CD8-positive, alpha-beta memory T cell (primary cell): ENCODE measurements at places on chromosomes 4 and X.

GRCh38 chrX:26050099-26050498 is 88.0 kb upstream of the MAGEB18 start:
- H3K4me3 ChIP-seq, result no peak overlapping the region
- H3K27me3 ChIP-seq, result no peaks in the 10 kb centered on the region
- H3K27ac ChIP-seq, result no peak overlapping the region
- no peak for DNase-seq
- H3K36me3 ChIP-seq, result no peaks in the 10 kb centered on the region

GRCh38 chr4:96009427-96010119 is 169.7 kb downstream of the PDHA2 start:
- H3K27ac ChIP-seq, result no peak overlapping the region
- H3K27me3 ChIP-seq, result no peaks in the 10 kb centered on the region
- DNase-seq, result no peak
- H3K36me3 ChIP-seq, result no peaks in the 10 kb centered on the region

DNA sequence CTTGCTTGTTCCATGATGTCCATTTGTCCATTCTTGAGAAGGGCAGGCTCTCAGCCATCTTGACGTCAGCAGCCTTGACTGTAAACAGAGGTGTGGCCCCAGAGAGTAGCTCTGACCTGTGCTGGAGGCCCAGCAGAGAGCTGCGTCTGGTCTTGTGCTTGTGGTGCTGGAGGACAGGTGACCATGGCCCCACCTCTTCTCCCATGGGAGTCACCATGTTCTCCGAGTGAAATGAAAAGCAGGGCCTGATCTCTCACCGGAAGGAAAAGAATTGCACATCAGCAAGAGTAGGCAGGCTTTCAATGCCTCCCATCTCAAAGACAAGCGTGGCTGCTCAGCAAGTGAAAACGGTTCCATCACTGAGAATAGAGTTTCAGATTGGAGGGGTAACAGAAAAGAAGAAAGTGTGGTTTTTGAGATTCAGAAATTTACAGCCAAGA is 11.5 kb downstream of the PARM1 start:
- DNase-seq, result no peak
- no peak overlapping the region for H3K4me3 ChIP-seq
- H3K27ac ChIP-seq, result no peak overlapping the region
- H3K27me3 ChIP-seq, result no peaks in the 10 kb centered on the region
- H3K36me3 ChIP-seq, result no peaks in the 10 kb centered on the region

DNA sequence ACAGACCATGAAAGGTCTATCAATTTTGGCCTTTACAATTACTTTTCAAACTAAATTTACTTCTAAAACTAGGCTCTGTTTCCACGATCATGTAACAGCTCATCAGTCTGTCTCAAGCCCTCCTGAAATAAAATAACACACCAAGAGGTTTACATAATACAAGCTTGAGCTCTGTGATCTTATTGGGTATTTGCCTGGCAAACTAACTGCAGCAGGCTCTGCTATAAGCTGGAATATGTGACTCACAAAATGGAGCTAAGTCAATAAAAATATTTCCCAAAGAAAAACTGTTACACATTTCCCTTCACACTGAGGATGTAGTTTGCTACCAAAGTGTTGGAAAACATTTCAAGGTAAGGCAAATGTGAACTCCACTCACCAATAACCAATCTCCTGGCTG is 94.7 kb upstream of the GPM6B start:
- H3K36me3 ChIP-seq, result no peaks in the 10 kb centered on the region
- H3K4me3 ChIP-seq, result no peak overlapping the region
- no peaks in the 10 kb centered on the region for H3K27me3 ChIP-seq

- H3K4me3 ChIP-seq, result peak overlapping the region; percentile 62
- H3K27ac ChIP-seq, result peak overlapping the region; percentile 84
- H3K27me3 ChIP-seq, result no peaks in the 10 kb centered on the region
- DNase-seq, result no peak
- no peaks in the 10 kb centered on the region for H3K4me1 ChIP-seq
- no peaks in the 10 kb centered on the region for H3K36me3 ChIP-seq
Measured at GRCh38 chrX:46837558-46838485, 979 bp downstream of the RP2 start.

DNA sequence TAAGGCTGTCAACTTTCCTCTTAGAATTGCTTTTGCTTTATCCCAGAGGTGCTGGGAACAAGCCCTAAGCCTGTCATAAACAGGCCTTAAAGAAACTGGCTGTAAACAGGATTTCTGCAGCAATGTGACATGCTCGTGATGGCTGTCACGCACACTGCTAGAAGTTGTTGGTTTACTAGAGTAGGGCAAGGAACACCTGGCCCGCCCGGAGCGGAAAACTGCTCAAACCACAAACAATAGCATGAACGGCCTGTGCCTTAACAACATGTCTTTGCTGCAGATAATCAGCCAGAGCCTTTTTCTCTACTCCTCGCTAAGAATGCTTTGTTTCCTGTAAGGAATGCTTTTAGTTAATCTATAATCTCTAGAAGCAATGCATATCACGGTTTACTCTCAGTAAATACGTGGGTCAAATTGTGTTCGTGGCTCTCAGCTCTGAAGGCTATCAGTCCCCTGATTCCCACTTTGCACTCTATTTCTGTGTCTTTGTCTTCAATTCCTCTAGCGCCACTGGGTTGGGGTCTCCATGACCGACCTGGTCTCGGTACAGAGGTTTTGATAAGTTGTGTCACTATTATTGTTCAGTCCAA is 318.3 kb downstream of the GLUD2 start:
- no peaks in the 10 kb centered on the region for H3K4me1 ChIP-seq
- no peaks in the 10 kb centered on the region for H3K27me3 ChIP-seq
- H3K27ac ChIP-seq, result no peak overlapping the region
- no peaks in the 10 kb centered on the region for H3K36me3 ChIP-seq

GRCh38 chrX:136210243-136210642 is 41.0 kb downstream of the MAP7D3 start:
- no peak overlapping the region for H3K4me3 ChIP-seq
- H3K36me3 ChIP-seq, result no peaks in the 10 kb centered on the region
- H3K4me1 ChIP-seq, result no peaks in the 10 kb centered on the region
- no peaks in the 10 kb centered on the region for H3K27me3 ChIP-seq

- H3K4me3 ChIP-seq, result no peak overlapping the region
- DNase-seq, result no peak
- no peaks in the 10 kb centered on the region for H3K27me3 ChIP-seq
- no peaks in the 10 kb centered on the region for H3K4me1 ChIP-seq
- H3K36me3 ChIP-seq, result no peaks in the 10 kb centered on the region
Measured at GRCh38 chr4:7150036-7150635, 42.2 kb upstream of the SORCS2 start.

GRCh38 chrX:40201329-40201885 is 103.6 kb upstream of the BCOR start:
- DNase-seq, result peak; percentile 59
- no peak overlapping the region for H3K4me3 ChIP-seq
- no peak overlapping the region for H3K27ac ChIP-seq

DNA sequence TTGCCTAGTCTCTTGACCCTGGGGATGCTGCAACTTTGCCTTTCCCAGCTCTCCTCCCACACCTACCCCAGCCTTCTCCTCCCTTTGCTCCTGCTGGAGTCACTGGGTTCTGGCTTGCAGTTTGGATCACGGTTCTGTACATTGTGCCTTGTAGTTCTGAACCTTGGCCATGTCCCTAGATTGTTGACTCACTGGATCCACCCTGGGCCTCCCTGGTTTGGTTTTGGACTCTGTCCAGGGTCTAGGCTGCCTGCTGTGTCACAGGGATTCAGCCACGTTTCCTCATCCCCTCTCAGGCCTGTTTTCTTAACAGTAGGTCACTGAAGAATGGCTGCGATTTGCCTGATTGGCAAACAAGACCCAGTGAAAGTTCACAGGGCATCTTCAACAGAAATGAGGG is 11.5 kb upstream of the GABRE start:
- H3K4me1 ChIP-seq, result no peaks in the 10 kb centered on the region
- no peak overlapping the region for H3K4me3 ChIP-seq
- no peaks in the 10 kb centered on the region for H3K27me3 ChIP-seq
- no peak for DNase-seq
- H3K36me3 ChIP-seq, result no peaks in the 10 kb centered on the region

GRCh38 chrX:79366556-79366872 is 620 bp downstream of the ITM2A start:
- H3K4me1 ChIP-seq, result peaks cover 7% of the 10 kb centered on the region
- H3K36me3 ChIP-seq, result no peaks in the 10 kb centered on the region
- H3K27me3 ChIP-seq, result no peaks in the 10 kb centered on the region
- no peak for DNase-seq

DNA sequence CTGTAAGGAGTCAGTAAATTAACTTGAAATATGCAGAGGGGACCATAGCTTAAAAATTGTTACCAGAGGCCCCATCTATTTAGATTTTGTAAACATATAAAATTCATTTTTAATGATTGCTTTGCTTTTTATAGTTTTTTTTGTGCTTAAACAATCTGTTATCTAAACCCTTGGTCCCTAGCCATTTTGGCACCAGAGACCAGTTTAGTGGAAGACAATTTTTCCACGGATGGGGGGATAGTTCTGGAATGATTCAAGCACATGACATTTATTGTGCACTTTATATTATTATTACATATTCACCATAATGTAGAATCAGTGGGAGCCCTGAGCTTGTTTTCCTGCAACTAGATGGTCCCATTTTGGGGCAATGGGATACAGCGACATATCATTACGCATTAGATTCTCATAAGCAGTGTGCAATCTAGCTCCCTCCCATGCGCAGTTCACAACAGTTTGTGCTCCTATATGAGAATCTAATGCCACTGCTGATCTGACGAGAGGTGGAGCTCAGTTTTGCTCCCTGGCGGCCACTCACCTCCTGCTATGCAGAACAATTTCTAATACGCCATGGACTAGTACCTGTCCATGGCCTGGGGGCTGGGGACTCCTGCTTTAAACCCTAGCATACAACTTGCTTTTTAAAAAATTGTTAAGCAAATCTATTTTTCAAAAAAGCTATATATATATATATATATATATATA is 5.9 kb downstream of the ZXDA start:
- no peaks in the 10 kb centered on the region for H3K27me3 ChIP-seq
- H3K4me3 ChIP-seq, result no peak overlapping the region
- DNase-seq, result no peak
- no peaks in the 10 kb centered on the region for H3K4me1 ChIP-seq
- H3K36me3 ChIP-seq, result no peaks in the 10 kb centered on the region
- H3K27ac ChIP-seq, result no peak overlapping the region

- H3K36me3 ChIP-seq, result no peaks in the 10 kb centered on the region
- H3K4me1 ChIP-seq, result no peaks in the 10 kb centered on the region
- DNase-seq, result no peak
Measured at GRCh38 chr4:116332508-116332907, 752.9 kb downstream of the TRAM1L1 start.

- no peaks in the 10 kb centered on the region for H3K27me3 ChIP-seq
- H3K27ac ChIP-seq, result no peak overlapping the region
- DNase-seq, result no peak
- no peaks in the 10 kb centered on the region for H3K36me3 ChIP-seq
Measured at GRCh38 chrX:97806238-97806637, 922.5 kb downstream of the RPA4 start.

DNA sequence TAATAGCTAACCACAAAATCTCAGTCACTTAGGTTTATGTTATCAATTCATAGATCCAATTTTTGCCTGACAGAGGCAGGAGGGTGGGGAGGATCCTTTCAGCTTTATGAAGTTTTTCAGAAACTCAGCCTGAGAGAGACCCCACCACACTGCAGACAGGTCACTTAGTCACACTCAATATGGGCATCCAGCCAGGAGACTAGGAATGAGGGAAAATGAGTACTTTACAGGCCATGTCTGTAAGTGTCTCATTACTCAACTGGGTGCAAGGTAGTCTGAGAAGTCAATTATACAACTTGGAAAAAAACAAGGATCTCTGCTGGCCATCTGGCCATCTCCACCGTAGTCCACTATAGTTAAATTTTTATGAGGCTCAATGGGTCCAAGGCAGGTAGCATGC is 365.9 kb downstream of the INPP4B start:
- H3K27ac ChIP-seq, result no peak overlapping the region
- H3K36me3 ChIP-seq, result no peaks in the 10 kb centered on the region
- DNase-seq, result no peak
- no peak overlapping the region for H3K4me3 ChIP-seq
- H3K27me3 ChIP-seq, result no peaks in the 10 kb centered on the region
- H3K4me1 ChIP-seq, result peaks cover 6% of the 10 kb centered on the region

GRCh38 chr4:182187674-182188073 is 55.5 kb upstream of the TENM3 start:
- H3K27me3 ChIP-seq, result no peaks in the 10 kb centered on the region
- H3K4me3 ChIP-seq, result no peak overlapping the region
- H3K27ac ChIP-seq, result no peak overlapping the region
- no peak for DNase-seq

DNA sequence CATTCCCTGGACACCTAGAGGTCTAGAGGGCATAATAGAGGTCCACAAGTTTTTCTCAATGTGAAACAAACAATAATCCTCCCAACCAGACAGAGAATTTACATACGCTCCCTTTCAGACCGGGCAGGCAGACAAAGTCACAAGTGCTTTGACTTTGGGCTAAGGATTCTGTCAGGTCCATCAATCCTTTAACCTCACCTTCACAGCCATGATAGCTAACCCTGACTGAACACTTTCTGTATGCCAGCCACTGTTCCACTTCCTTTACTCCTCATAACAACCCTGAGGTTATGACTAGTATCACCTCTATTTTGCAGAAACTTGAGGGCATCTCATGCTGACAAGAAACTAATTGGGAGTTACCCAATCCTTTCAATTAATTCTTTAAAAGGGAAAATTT is 118.8 kb upstream of the AFF2 start:
- no peak for DNase-seq
- H3K4me1 ChIP-seq, result peaks cover 30% of the 10 kb centered on the region
- H3K36me3 ChIP-seq, result no peaks in the 10 kb centered on the region
- no peaks in the 10 kb centered on the region for H3K27me3 ChIP-seq

GRCh38 chr4:23485801-23486200 is 404.0 kb downstream of the PPARGC1A start:
- no peaks in the 10 kb centered on the region for H3K36me3 ChIP-seq
- H3K27me3 ChIP-seq, result no peaks in the 10 kb centered on the region
- DNase-seq, result no peak
- no peak overlapping the region for H3K4me3 ChIP-seq

- peaks cover 5% of the 10 kb centered on the region for H3K27me3 ChIP-seq
- no peak for DNase-seq
- H3K4me3 ChIP-seq, result peak within 1 kb of the TSS; percentile 62
- no peaks in the 10 kb centered on the region for H3K36me3 ChIP-seq
- H3K4me1 ChIP-seq, result peaks cover 11% of the 10 kb centered on the region
Measured at GRCh38 chr4:80335554-80336358, at the start of gene CFAP299. TSS of gene CFAP299 (plus strand) at chr4:80335730.

GRCh38 chr4:73222466-73223257 is 35.9 kb downstream of the ANKRD17 start:
- peak overlapping the region; percentile 58 for H3K4me3 ChIP-seq
- H3K27ac ChIP-seq, result peak overlapping the region; percentile 70
- no peaks in the 10 kb centered on the region for H3K36me3 ChIP-seq
- no peaks in the 10 kb centered on the region for H3K27me3 ChIP-seq
- DNase-seq, result peak; percentile 81

GRCh38 chr4:82561786-82562563 is at the start of gene TMEM150C:
TSS of gene TMEM150C (minus strand) at chr4:82561988. CDS start at chr4:82504657, 57,331 bp downstream.
- H3K4me3 ChIP-seq, result no peak within 1 kb of the TSS
- no peak within 1 kb of the TSS for H3K27ac ChIP-seq
- H3K4me1 ChIP-seq, result no peaks in the 10 kb centered on the region

DNA sequence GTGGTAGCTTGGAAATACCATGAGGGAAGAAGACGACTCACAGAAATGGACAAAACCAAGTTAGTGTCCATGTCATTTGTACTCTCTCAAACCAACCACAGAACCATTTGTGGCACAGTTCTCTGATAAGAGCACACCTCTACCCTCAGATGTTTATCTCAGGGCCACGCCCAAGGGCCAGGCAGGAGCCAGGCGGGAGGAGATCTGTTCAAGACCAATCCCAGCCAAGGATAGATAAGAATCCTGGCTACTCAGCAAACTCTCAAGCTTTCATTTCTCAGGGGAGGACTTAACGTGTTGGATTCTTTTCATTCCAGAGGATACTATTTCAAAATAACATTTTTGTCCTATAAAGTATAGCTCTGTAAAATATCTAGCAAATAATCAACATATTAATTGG is 95.0 kb downstream of the NYX start:
- H3K27me3 ChIP-seq, result no peaks in the 10 kb centered on the region
- no peak for DNase-seq
- no peak overlapping the region for H3K27ac ChIP-seq
- no peak overlapping the region for H3K4me3 ChIP-seq
